Uterus (tissue), 4 donors: ENCODE measurements at places on chromosomes 12 and 14. TPM values are rescaled to one million over a fixed set of nuclear protein-coding genes. Genes with fewer than 3 reads are reported as not detected.

The WNT1 gene
- not detected for total RNA-seq

DNA sequence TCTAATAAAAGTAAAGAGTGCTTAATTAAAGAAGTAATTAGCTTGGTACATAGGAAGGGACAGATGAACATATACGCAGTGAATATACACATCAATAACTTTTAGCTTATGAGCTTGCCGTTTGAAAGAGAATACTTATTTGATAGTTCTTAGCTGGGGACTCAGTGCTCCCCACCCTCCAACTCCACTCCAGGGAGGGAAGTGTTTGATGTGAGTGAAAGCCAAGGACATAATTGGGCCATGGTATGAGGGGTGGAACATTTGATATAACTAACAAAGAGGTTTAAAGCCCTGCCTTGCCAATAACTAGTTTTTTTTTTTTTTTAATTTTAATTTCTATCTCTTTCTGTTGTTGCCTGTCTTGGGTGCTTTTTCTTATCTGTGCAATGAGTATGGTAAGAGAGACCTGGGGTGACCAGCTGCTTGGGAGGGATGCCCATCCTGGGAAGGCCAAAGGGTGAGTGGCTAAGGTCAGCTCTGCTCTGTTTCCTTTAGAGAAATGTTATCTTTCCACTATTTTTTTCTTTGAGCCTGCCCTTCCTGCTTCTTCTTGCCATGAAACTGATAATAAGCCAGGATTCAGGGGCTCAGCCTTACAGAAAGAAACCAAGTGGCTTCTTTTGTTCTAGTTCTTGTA, 132.8 kb upstream of the CPSF6 start:
- H3K4me1 ChIP-seq: no peaks in the 10 kb centered on the region
- H3K27me3 ChIP-seq: no peaks in the 10 kb centered on the region
- no peak overlapping the region for H3K27ac ChIP-seq

GRCh38 chr14:63308723-63309317, 9.9 kb downstream of the GPHB5 start:
- H3K4me1 ChIP-seq: no peaks in the 10 kb centered on the region
- no peaks in the 10 kb centered on the region for H3K27me3 ChIP-seq
- no peak overlapping the region for H3K27ac ChIP-seq
- no peak overlapping the region for H3K4me3 ChIP-seq

The C12orf54 gene
- total RNA-seq: 3.6 TPM

- H3K4me3 ChIP-seq: no peak overlapping the region
- H3K27ac ChIP-seq: no peak overlapping the region
- H3K4me1 ChIP-seq: no peaks in the 10 kb centered on the region
- no peak for DNase-seq
- no peaks in the 10 kb centered on the region for H3K27me3 ChIP-seq
Observed at GRCh38 chr14:60353420-60353819, 104.4 kb downstream of the PPM1A start.

GRCh38 chr12:127081058-127081457, 1185.9 kb upstream of the TMEM132C start:
- no peaks in the 10 kb centered on the region for H3K4me1 ChIP-seq
- no peak overlapping the region for H3K4me3 ChIP-seq
- H3K27me3 ChIP-seq: no peaks in the 10 kb centered on the region
- no peak for DNase-seq

- no peaks in the 10 kb centered on the region for H3K36me3 ChIP-seq
- no peaks in the 10 kb centered on the region for H3K27me3 ChIP-seq
- no peak overlapping the region for H3K4me3 ChIP-seq
- no peak for DNase-seq
Observed at GRCh38 chr12:114729731-114730130, 45.8 kb upstream of the TBX3 start.

DNA sequence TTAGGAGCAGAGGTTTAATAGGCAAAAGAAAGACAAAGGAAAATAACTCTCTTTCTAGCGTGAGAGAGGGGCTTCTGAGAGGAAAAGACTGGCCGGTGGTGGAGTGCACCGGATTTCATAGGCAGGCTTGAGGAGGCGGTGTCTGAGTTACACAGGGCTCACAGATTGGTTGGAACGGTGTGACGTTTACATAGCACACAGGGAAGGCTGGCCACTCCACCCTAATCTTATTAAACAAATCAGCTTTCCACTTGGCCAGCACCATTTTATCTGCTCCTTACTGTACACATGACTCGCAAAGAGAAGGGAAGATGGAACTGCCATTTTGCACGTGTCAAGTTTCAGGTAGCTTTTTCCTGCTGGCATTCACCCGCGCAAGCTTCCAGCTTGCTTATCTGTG, 587.7 kb downstream of the RPL10L start:
- no peak overlapping the region for H3K4me3 ChIP-seq
- no peaks in the 10 kb centered on the region for H3K4me1 ChIP-seq
- no peak for DNase-seq
- H3K27ac ChIP-seq: no peak overlapping the region

- no peaks in the 10 kb centered on the region for H3K4me1 ChIP-seq
- H3K4me3 ChIP-seq: no peak overlapping the region
- no peak for DNase-seq
- no peaks in the 10 kb centered on the region for H3K36me3 ChIP-seq
- H3K27me3 ChIP-seq: no peaks in the 10 kb centered on the region
Observed at GRCh38 chr14:98323836-98324235, 948.2 kb downstream of the BCL11B start.

The STRN3 gene
- 81.8 TPM for total RNA-seq

- H3K27ac ChIP-seq: no peak overlapping the region
- no peaks in the 10 kb centered on the region for H3K36me3 ChIP-seq
- no peak for DNase-seq
Observed at GRCh38 chr12:113190761-113191160, 5.2 kb downstream of the RITA1 start.

DNA sequence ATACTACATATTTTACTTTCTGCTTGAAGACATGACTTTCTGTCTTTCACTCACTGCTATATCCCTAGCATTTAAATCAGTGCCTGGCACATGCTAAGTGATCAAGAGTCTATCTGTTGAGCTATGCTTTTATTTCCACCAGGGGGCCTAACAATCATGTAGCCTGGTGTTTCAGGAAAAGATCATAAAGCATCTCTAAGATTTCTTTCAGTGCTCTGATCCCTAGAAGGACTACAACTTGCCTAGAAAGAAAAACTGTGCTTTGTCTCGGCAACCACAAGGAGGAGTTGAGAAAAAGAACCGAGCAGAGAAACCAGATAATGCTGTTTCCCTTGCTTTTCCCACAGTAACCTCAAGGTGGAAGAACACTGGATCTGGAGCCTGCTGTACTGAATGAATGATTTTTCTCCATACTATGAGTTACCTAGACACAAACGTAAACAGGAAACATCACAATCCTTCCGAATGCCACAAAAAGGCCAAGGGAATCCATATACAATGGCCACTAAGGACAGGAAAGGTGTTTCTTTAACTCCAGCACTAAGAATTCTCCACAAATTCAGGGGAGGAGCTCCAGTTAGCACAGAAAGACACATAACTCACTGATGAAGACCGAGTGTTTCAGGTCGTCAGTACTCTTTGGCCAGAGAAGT, 1.2 kb downstream of the CRY1 start:
- H3K36me3 ChIP-seq: no peaks in the 10 kb centered on the region
- H3K27ac ChIP-seq: peak overlapping the region; percentile 96
- no peaks in the 10 kb centered on the region for H3K4me1 ChIP-seq
- H3K4me3 ChIP-seq: peak overlapping the region; percentile 85
- DNase-seq: no peak

The TAS2R46 gene
- 5.5 TPM for total RNA-seq

The UTP20 gene
- 8.2 TPM for total RNA-seq

DNA sequence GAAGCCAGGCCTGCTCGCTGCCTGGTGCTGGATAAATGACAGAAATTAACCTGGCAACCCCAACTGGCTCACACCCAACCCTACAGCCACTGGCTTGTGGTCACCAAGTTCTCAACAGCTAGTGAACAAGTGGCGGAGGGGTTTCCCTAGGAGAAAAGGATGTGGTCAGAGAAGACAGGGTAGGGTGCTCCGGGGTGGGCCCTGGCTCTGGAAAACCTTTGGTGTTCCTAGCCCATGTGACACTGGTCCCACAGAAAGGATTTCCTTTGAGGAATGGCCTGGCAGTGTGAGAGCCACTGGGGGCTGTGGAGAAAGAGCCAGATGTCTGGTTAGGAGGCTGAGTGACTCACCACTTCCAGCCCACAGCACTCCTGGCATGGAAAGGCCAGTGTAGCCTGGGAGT, 8.7 kb downstream of the SYNE3 start:
- no peak for DNase-seq
- H3K27me3 ChIP-seq: no peaks in the 10 kb centered on the region
- H3K27ac ChIP-seq: peak overlapping the region; percentile 62
- H3K4me1 ChIP-seq: peaks cover 6% of the 10 kb centered on the region

- H3K4me3 ChIP-seq: no peak overlapping the region
- no peak for DNase-seq
- H3K4me1 ChIP-seq: no peaks in the 10 kb centered on the region
- H3K27ac ChIP-seq: no peak overlapping the region
Observed at GRCh38 chr14:74697011-74697410, 15.9 kb downstream of the AREL1 start.

GRCh38 chr14:24430682-24431568, 1.2 kb downstream of the KHNYN start:
- H3K4me3 ChIP-seq: peak overlapping the region; percentile 82
- H3K36me3 ChIP-seq: no peaks in the 10 kb centered on the region
- peak; percentile 18 for DNase-seq
- H3K4me1 ChIP-seq: no peaks in the 10 kb centered on the region
- H3K27me3 ChIP-seq: no peaks in the 10 kb centered on the region
- H3K27ac ChIP-seq: peak overlapping the region; percentile 85

- H3K4me3 ChIP-seq: no peak overlapping the region
- H3K4me1 ChIP-seq: no peaks in the 10 kb centered on the region
- H3K27me3 ChIP-seq: no peaks in the 10 kb centered on the region
- H3K36me3 ChIP-seq: no peaks in the 10 kb centered on the region
Observed at GRCh38 chr14:64811676-64812075, 68.0 kb downstream of the SPTB start.

DNA sequence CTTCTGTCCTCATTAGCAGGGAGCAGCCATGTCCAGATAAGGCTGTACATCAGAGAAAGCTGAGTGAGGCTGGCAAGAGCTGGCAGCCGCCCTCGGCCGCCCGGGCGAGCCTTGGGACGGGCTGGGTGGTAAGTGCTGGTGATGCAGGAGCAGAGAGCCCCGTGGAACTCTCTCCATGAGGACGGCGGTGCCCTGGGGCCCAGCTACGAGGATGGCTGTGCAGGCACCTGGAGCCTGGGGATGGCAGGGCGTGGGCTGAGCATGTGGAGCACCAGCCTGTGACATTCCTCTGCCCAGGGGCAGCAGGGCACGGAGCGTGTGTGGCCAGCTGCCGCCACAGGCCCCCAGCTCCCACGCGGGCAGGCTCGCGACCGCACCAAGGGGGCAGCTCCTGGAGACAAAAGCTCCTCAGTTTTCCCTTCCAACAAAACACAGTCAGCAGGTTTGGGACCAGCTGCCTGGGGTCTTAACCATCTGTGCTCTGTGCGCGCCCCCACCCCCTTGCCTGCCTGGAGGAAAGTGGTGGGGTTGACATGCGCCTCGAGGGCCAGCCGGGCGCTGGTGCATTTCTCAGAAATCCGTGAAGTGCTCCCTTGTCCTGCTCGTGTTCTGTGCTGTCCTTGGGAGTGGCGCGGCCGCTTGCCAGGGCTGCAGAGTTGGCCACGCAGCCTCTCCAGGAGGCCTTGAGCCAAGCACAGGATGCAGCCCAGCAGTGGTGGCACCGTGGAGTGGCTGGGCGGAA, 21.4 kb downstream of the PACS2 start:
- no peak for DNase-seq
- no peak overlapping the region for H3K4me3 ChIP-seq
- H3K27ac ChIP-seq: no peak overlapping the region
- no peaks in the 10 kb centered on the region for H3K4me1 ChIP-seq

DNA sequence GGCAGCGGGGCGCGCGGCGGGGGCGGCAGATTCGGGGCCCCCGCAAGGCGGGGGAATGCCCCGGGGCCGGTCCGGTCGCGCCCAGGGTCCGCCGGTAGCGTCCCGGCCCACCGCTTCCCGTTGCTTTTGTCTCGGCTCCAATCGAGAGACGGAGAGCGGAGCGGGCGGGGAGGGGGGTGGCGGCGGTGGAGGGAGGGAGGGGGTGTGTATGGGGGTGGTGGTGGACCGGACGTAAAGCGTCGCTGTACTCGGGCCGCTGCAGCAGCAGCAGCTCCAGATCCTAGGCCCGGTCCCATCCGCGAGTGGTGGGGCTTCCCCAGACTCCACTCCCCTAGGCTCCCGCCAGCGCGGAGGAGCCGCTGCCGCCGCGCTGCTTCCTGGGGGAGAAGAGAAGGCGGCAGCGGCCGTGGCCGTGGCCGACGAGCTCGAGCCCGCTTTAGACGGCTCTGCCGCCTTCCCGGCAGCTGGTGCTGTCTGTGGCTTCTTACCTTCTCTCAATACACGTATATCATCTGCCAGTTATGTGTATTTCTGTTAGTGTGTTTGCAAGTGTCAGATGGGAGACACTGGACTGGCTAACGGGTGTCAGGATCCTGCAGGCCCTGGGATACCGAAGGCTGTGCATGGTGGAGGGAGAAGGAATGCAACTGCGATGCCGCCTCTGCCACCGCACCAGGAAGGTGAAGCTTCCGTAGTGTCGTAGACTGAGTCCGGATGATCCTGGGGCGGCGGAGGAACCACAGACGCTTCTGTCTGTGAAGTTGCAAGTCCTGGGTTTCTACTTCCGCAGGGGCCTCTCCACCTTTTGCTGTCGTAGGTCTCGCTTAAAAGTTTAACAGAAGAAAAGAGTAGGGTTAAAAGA, 508 bp downstream of the CNOT2 start:
- H3K27ac ChIP-seq: peak overlapping the region; percentile 97
- DNase-seq: peak; percentile 17
- no peaks in the 10 kb centered on the region for H3K27me3 ChIP-seq
- H3K36me3 ChIP-seq: no peaks in the 10 kb centered on the region

GRCh38 chr12:89280833-89281538, 71.3 kb downstream of the DUSP6 start:
- H3K27me3 ChIP-seq: no peaks in the 10 kb centered on the region
- H3K4me1 ChIP-seq: no peaks in the 10 kb centered on the region
- H3K27ac ChIP-seq: no peak overlapping the region
- DNase-seq: no peak
- no peaks in the 10 kb centered on the region for H3K36me3 ChIP-seq
- H3K4me3 ChIP-seq: no peak overlapping the region

The LUM gene
- total RNA-seq: 79.4 TPM

The SLC15A5 gene
- total RNA-seq: not detected

GRCh38 chr12:11834931-11835330, 185.5 kb downstream of the ETV6 start:
- DNase-seq: no peak
- H3K36me3 ChIP-seq: no peaks in the 10 kb centered on the region

The IL26 gene
- not detected for total RNA-seq

The KRT6A gene
- 1.7 TPM for total RNA-seq

DNA sequence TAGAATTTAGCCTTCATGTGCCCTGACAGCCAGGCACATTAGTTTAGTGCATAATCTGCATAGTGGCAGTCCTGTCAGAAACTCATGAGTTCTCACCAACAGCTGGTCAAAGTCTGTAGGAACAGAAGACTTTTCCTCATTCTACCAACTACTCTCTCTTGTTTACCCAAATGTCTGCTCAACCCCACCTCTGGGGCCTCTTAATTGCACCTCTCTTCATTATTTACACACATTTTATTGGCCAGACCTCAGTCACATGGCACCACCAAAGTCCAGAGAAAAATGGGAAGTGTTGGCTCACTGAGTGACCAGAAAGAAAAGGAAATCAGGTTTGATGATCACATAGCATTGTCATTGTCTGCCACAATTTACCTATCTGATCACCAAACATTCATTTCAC, 114.6 kb upstream of the PLXNC1 start:
- no peak for DNase-seq
- no peak overlapping the region for H3K4me3 ChIP-seq
- no peaks in the 10 kb centered on the region for H3K4me1 ChIP-seq
- no peaks in the 10 kb centered on the region for H3K27me3 ChIP-seq

The CLEC2A gene
- not detected for total RNA-seq

The TGM1 gene
- total RNA-seq: 3.2 TPM

GRCh38 chr12:34598352-34598827, 576.1 kb downstream of the ALG10 start:
- no peaks in the 10 kb centered on the region for H3K4me1 ChIP-seq
- no peak for DNase-seq
- H3K27ac ChIP-seq: no peak overlapping the region
- H3K36me3 ChIP-seq: no peaks in the 10 kb centered on the region
- H3K27me3 ChIP-seq: no peaks in the 10 kb centered on the region
